ENCODE measurements at places on chromosomes 6 and 20.
A peak's percentile ranks its signal among the peaks of the same experiment; 100 is the strongest.

GRCh38 chr6:146594495-146594894, 4.3 kb upstream of the ADGB start:
- DNase-seq: no peak

DNA sequence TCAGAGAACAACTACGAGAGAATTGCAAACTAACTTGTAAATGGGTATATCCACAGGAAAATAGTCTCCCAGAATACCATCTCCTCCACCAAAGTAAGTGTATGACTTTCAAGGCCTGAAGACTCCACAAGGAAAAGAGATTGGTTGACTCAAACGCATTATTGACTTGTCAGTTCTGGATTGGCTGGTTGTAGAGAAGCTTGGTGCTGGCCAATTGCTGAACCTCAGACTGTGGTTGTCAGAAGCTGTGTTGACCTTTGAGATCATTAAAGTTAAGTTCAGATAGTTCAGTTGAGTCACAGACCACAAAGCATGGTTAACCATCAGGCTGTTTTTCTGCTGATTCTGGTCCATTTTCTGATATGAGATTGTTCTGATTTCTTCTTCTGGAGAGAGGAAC, 388.3 kb downstream of the BMP2 start:
- DNase-seq: no peak

GRCh38 chr6:32603888-32604287, 14.2 kb upstream of the HLA-DRB1 start:
- DNase-seq: no peak

DNA sequence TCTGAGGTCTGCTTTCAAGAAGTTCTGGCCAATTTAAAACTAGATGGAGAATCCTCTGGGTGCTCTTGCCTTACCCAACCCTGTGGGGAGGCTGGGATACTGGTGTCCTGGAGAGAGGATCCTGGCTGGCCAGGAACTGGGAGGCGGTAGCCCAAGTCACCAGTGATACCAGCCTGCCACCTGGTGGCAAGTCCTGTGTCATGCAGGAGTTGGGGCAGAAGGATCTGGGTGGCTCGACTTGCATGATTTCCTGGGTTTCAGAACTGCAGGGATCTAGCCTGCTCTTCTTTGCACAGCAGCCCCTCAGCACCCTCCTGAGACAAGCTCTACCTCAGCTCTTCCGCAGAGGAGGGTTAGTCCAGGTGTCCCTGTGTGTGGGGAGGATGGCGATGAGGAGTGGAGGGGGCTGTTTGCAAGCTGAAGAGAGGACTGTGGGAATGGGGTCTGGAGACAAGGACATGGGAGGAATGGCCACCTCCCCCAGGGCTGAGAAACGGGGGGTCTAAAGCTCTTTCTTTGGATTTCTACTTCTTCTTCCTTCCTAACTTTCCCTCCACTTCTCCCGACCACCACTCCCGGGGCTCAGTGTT, 4.2 kb downstream of the KCNK17 start:
- DNase-seq: peak; percentile 36

- no peak for DNase-seq
Measured at GRCh38 chr6:83061190-83061589, 4.5 kb downstream of the UBE3D start.

All from T-helper 9 cell (primary cell).